Esophagus (tissue), 2 donors: ENCODE measurements at places on chromosomes 7 and 10. TPM values are rescaled to one million over a fixed set of nuclear protein-coding genes. Genes with fewer than 3 reads are reported as not detected.

The MOGAT3 gene
- polyA plus RNA-seq = not detected

The ACHE gene
- polyA plus RNA-seq = 0.52 TPM

The ADCY1 gene
- polyA plus RNA-seq = 0.18 TPM

The GIMAP2 gene
- 0.90 TPM for polyA plus RNA-seq

The IQUB gene
- 0.06 TPM for polyA plus RNA-seq

The TAS2R16 gene
- polyA plus RNA-seq = not detected

The ARHGEF5 gene
- 14.6 TPM for polyA plus RNA-seq

The IFIT1 gene
- polyA plus RNA-seq = 2.7 TPM

The CALML5 gene
- polyA plus RNA-seq = 185 TPM

The CLIP2 gene
- polyA plus RNA-seq = 6.3 TPM

The CEP55 gene
- 8.3 TPM for polyA plus RNA-seq

The PLA2G12B gene
- polyA plus RNA-seq = not detected

The PILRA gene
- 1.7 TPM for polyA plus RNA-seq

The SGMS1 gene
- polyA plus RNA-seq = 7.9 TPM

The FAM25C gene
- polyA plus RNA-seq = not detected

The LRIT1 gene
- polyA plus RNA-seq = not detected

The CYP2C19 gene
- 3.0 TPM for polyA plus RNA-seq

The IFIT1B gene
- polyA plus RNA-seq = not detected

The DGKB gene
- 0.09 TPM for polyA plus RNA-seq

The NANOS1 gene
- 1.1 TPM for polyA plus RNA-seq

The NPSR1 gene
- polyA plus RNA-seq = not detected

The HTRA1 gene
- polyA plus RNA-seq = 19.5 TPM

The GPC2 gene
- 2.2 TPM for polyA plus RNA-seq

The NUDT13 gene
- polyA plus RNA-seq = 1.8 TPM

The HIP1 gene
- polyA plus RNA-seq = 1.8 TPM

The TRIL gene
- 0.55 TPM for polyA plus RNA-seq

The FGL2 gene
- 3.4 TPM for polyA plus RNA-seq

The CYP3A4 gene
- polyA plus RNA-seq = 0.16 TPM

The TMEM225B gene
- 0.66 TPM for polyA plus RNA-seq

The BTAF1 gene
- 13.2 TPM for polyA plus RNA-seq

The ITGA8 gene
- 2.5 TPM for polyA plus RNA-seq

The LCOR gene
- 2.9 TPM for polyA plus RNA-seq

The CCDC6 gene
- polyA plus RNA-seq = 25.9 TPM

The FKBP6 gene
- polyA plus RNA-seq = not detected
